Stimulated activated CD8-positive, alpha-beta memory T cell treated with anti-CD3 and anti-CD28 coated beads, Interleukin-2, amount 100 ng/mL, for 48 hours (primary cell): ENCODE measurements at places on chromosomes 3 and 15.
A peak's percentile ranks its signal among the peaks of the same experiment; 100 is the strongest.

- no peak for DNase-seq
Measured at GRCh38 chr15:91414124-91414523, 314.1 kb downstream of the SV2B start.

GRCh38 chr3:181637456-181637855 lies 74.3 kb upstream of the SOX2 start:
- no peak for DNase-seq

GRCh38 chr3:34683851-34684250 lies 885.4 kb downstream of the PDCD6IP start:
- DNase-seq: peak; percentile 7

DNA sequence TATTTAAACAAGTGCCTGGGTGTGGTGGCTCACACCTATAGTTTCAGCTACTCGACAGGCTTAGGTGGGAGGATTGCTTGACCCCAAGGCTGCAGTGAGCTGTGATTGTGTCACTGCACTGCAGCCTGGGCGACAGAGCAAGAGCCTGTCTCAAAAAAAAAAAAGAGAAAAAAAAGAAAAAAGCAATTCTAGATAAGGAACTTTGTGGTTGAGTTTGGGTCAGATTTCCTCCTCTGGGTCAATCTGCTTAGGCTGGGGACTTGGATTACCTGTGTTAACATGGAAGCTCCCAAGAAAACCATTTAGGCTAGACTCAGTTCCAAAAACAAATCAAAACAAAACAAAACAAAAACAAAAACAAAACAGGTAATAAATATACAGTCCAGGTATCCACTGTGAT lies 50.0 kb downstream of the ITPR1 start:
- no peak for DNase-seq

GRCh38 chr3:42020684-42021307 lies 58.9 kb upstream of the ULK4 start:
- no peak for DNase-seq

DNA sequence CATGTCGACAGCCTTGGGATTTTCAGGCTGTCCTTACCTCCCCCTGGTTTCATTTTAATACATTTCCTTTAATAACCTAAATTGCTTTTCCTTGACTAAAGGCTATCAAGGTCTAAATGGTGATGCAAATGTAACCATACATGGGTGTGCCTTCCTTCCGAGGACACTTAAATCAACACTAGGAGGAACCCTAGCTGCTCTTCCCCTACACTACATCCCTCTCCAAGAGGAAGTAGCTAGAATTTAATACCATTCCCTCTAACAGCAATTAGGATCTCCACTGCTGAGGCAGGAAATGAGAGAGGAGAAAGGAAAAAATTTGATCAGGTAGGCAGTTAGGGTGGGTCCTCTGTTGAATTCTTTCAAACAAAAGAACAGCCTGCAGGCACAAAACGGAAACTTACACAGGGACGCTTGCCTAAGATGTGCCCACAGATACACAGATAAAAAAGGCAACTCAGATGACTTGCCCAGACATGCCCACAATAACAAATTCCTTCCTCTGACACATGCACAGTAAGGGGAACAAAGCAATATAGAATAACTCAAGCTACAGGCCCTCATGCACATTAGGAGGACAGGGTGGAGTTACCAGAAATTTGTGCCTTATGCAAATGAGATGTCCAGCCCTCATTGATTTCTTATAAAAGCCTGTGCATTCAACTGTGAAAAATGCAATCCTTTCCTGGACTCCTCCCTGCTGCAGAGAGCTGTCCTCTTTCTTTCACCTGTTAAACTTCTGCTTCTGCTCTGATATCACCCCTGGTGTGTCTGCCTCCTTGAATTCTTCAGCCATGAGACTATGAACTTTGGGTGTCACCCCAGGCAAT lies 1024.4 kb upstream of the CADM2 start:
- DNase-seq: no peak

DNA sequence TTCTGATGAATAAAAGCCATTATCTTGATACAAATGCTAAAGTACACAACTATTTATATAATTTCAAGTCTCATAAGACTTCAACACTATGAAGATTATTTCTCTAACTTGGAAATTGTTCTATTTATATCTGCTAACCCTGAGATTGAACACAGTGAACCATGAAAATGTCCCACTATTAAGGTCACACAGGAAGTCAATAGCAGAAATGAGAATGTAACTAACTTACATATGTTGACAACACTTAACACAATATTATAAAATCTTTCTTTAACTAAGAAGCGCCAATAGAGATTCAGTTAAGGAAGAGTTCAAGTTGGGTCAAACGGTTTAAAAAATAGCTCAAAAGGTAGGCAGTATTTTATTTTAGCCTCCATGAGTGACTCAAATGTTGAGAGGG lies 551.8 kb upstream of the CBLB start:
- DNase-seq: no peak

- no peak for DNase-seq
Measured at GRCh38 chr3:116166121-116166520, 279.2 kb downstream of the LSAMP start.

DNA sequence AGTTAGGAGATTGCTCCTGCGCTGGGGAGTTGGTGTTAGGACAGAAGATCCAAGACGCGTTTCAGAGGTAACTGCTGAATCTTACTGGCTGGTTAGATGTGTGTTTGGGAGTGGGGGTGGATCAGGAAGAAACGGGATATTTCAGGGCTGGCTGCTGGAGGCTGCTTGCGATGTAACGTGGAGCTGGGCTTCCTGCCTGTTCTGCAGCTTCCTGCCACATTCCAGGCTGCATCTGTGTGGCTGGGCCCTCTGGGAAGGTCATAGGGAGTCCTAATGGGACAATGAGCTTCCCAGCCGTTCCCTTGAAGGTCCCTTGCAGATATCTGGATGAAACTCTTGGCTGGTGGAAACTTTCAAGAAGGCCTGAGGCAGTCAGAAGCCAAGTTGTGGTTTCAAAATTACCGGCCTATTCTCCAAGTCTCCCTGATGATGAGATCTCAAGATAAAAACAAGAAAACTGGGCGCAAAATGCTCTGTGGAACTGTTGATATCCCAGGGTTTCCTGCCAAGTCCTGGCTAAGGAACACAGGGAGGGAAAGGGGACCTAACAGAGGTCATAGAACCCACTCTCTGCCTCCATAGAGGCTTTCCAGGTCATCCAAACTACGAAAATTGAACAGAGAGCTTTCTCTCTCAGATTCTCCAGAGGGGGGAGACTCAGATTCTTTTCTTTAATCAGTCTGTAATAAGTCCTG lies 67.0 kb downstream of the NOX5 start:
- no peak for DNase-seq

GRCh38 chr3:115667738-115668065 lies 44.4 kb downstream of the GAP43 start:
- DNase-seq: no peak

DNA sequence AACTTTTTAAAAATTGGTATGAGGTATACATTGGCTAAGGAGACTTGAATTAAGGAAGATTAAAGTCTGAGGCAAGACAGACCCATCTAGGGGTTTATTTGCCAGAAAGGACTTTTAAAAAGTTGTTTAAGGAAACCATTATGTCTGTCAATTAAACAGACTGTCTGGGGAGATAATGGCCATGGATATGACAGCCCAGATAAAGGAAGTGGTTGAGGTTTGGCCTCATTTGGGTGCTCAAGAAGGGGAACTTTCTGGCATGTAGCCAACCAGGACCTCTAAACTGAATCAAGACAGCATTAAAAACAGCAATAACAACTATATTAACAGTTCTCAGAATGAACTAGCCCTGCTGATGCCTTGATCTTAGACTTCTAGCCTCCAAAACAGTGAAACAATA lies 9.9 kb upstream of the CD200R1L start:
- DNase-seq: no peak

- DNase-seq: no peak
Measured at GRCh38 chr15:77122576-77122975, 51.7 kb upstream of the TSPAN3 start.

DNA sequence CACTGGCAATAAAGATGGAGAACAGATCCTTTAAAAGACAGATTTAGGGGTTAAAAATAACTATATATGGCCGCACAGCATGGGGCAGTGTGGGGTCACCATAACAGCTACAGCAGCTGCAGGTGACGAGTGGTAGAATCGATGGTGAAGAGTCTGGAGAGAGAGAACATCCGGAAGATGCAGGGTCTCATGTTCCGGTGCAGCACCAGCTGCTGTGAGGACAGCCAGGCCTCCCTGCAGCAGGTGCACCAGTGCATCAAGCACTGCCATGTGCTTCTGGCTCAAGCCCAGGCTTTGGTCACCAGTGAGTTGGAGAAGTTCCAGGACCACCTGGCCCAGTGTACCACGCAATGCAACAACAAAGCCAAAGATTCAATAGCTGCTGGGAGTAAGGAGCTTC lies 93.7 kb upstream of the IMPG2 start:
- no peak for DNase-seq

DNA sequence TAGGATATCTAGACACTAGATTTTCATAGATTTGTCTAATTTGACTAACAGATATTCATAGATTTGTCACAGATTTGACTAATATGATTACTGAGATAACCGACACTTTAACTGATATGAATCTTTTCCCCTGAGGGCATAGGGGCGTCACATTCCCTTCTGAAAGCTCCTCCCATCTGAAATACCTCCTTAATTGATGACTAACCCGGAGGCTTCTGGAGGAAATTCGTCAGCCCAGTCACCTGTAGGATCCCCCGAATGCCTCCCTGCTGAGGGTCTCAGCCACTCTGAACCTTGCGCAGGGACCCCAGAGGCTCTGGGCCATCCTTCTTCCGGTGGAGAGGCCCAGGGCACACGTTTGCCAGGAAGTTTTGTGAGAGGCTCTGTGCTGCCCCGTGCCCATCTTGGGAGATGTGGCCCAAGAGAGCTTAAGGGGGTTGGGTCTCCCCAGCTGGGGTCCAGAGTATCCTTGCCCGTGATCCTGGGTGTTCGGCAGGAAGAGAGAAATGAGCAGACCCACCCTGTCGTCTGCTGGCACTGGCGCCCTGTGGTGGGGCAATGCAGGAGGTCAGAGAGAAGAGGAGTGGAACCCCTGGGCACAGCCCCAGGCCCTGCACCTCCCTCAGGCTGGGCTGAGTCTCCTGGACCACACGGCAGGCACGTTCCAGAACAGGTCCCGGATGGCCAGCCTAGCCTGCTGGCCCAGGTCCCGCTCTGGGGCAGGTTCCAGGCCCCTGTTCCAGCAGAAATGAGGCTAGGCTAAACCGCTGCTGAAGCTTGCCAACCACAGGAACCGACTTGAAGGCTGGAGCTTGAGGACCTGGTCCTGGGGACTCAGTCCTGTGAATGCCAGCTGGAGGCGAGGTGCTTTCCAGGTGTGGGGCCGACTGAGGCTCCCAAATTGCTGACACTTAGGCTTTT lies 1.7 kb downstream of the PLA2G4D start:
- no peak for DNase-seq

GRCh38 chr3:112894258-112894657 lies 47.6 kb upstream of the CD200R1L start:
- DNase-seq: no peak

- DNase-seq: no peak
Measured at GRCh38 chr3:48430708-48431101, 819 bp upstream of the PLXNB1 start.

DNA sequence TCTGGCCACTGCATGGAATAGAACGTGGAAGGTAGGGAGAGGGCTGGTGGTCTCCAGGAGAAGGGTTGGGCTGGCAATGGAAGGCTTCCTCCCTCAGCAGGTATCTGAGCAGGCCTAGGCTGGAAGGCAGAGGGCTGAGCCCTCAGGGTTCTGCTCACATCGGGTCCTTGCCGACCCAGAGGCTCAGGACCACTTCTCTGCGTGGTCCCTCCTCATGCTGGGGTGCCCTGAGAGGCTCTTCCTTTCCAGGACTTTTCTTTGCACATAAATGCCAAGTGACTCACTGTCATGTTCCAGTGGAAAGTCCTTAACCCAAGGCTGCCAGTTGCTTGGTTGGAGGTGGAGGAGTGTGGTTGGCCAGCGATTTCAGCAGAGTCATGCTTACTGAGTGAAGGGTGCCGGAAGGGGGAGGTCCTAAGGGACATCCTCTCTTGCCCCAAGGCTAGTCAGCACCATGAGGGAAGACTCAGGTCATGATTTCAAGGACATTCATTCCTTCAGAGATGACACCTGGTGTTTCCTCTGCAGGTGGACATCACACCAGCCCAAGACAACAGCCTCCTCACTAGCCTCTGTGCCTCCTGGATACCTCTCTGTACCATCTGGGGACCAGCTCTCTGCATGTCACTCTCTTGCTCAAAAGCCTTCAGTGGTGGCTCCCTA lies 8.2 kb downstream of the SLC6A6 start:
- no peak for DNase-seq

- DNase-seq: no peak
Measured at GRCh38 chr3:50155891-50156290, 767 bp downstream of the SEMA3F start.

DNA sequence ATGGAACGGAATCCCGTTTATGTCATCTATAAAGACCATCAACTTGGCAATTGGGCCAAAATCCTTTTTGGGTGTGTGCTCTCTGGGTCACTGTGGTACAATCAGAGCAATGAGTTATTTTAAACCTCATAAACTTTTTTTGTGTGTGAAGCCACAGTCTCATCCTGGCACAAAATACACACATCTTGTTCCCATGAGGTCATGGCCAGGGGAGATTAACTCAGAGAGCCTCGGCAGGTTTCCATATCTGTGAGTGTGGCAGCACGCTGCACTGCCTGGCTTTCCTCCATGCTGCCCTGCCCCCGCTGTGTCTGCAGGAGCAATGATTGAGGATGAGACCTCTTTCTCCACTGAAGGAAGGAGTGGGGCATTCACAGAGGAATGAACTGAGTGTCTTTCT lies 54.0 kb upstream of the DLG1 start:
- DNase-seq: no peak

DNA sequence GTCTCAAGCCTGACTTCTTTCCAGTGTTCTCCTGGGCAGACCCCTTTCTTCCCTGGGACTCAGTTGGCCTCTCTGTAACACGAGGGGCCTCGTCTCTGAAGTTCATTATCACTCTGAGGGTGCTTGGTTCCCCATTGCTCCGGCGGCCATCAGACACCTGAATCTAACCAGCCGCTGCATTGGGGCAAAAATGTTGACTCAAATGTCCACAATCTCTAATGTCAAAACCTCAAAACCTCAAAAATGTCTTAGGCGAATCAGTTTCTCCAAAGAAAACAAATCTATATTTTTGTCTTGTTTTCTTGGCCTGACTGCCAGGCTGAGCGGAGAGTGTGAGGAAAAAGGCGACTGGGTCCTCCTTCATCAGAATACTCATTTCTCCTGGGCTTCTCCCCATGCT lies 220.7 kb downstream of the VPS13C start:
- no peak for DNase-seq

DNA sequence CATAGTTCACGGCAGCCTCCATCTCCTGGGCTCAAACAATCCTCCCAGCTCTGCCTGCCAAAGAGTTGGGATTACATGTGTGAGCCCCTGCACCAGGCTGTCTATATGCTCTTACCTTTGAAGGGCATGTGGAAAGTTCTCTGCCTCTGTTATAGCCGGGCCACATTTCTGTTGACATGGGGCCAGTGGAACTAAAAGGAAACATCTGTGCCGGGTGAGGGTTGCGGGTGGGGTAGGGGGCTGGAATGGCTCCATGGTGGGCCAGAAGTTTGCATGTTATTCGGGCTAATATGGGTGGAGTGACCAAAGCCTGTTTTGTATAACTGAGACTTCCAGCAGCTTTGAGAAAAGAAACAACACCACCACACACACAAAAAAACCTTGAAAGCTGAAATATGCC lies 8.3 kb upstream of the CLEC3B start:
- DNase-seq: no peak

GRCh38 chr3:39438880-39439279 lies 28.6 kb upstream of the MOBP start:
- no peak for DNase-seq
